Karpas-422 (cell line): ENCODE measurements at places on chromosomes 4 and X.

DNA sequence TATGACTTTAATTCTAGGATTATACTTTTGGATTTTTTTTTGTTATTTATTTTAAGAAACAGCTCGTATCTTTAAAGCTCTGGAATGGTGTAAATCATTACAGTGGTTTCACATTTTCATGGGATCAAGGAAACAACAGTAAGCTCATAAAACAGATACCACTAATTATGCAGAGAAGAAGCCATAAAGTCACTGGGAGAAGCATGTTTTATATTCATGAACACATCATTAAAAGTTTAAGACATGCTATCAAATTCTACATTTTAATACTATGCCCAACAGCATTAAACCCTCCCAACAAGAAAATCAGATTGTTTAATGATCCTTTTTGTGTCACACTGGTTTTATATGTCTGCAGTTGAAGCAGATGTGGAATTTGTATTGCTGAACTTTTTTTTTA lies 149.9 kb downstream of the FBXO8 start:
- DNase-seq = no peak

- DNase-seq = no peak
Observed at GRCh38 chr4:125519371-125520146, 204.8 kb downstream of the FAT4 start.

GRCh38 chr4:147704846-147705245 lies 20.9 kb upstream of the PRMT9 start:
- no peak for DNase-seq

GRCh38 chr4:163271555-163272127 lies 60.8 kb downstream of the NPY1R start:
- no peak for DNase-seq

DNA sequence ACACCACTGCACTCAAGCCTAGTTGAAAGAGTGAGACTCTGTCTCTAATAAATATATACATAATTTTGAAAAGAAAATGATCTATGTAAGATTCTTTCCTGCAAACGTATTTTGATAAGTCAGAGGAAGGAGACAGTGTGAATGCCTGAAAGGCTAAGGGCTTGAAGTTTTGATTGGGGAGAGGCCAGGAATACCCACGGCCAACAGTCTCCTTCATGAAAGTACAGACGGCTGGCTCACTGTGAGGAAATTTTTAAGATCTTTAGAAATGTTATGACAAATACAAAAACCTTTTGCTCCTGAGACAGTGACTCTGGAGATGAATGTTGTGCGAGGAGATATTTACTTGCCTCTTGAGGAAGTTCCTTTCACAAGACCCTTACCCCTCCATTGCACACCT lies 111.4 kb upstream of the KLHL13 start:
- no peak for DNase-seq

DNA sequence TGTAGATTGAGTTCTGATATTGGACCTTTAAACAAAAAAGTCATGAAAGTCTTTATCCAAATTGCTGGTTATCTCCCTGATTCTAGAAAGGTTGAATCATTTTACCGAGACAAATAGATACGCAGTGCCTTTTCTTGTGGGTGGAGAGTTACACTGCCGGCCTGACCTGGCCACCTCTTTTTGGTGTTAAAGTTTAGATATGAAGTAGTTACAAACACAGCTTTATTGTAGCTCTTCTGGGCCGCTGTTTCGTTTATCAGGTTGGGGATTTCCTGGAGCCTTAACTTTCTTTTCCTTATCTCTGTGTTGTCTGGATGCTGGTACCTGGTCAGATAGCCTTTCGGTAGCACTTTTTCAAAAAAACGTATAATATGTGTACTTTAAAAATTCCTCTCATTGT lies 31.0 kb downstream of the FNIP2 start:
- DNase-seq = no peak

DNA sequence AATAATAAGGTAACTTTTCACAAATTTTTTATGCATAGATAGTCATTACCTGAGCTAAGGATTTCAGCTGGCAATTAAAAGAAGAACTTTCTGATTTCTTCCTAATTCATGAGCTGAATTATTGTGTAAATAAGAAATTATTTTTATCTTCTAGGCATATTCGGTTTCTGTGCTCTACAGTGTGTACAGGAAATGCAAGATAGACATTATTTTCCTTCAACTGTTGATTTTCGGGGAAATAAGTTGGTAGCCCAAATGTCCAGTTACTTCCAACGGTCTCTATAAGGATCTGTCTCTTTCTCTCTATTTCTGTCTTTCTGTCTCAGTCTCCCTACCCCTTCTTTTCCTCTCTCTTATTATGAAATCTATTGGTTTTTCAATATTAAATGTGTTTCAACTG lies 137.3 kb upstream of the CLNK start:
- no peak for DNase-seq

- DNase-seq = no peak
Observed at GRCh38 chr4:121510341-121510874, 129.6 kb upstream of the QRFPR start.

DNA sequence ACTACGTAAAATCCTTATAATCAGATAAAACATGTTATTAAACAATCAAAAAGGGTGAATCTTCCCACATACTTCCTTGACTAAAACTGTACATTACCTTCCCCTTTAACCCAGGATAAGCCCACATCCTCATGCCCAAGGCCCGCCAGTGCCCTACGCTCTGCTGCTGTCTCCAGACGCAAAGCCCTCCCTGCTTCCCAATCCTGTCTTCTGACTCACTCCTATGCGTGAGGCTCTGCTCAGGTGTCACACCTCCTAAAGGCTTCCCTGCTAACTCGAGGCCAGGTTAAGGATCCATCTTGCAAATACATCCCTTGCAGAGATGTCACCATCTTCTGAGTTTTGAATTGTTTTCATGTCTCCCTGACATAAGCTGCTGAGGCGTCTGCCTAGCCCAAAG lies 61.6 kb downstream of the STX18 start:
- DNase-seq = no peak

DNA sequence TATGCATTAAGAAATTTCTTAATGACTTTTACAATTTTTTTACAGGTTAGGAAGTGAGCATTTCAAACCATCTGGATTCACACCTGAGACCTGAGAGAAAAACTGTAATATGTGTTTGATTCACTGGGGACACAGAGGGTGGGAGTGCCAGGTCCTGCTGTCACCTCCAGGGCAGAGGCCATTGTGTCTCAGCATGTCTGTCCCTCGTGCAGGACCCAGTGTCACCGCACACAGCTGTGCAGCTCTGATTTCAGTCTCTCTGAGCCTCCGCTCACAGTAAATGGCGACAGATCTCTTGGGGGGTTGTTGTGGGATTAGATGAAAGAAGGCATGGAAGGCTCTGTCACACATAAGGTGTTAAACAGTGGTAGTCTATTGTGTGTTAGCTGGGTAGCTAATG lies 23.0 kb upstream of the CLDN24 start:
- DNase-seq = no peak

DNA sequence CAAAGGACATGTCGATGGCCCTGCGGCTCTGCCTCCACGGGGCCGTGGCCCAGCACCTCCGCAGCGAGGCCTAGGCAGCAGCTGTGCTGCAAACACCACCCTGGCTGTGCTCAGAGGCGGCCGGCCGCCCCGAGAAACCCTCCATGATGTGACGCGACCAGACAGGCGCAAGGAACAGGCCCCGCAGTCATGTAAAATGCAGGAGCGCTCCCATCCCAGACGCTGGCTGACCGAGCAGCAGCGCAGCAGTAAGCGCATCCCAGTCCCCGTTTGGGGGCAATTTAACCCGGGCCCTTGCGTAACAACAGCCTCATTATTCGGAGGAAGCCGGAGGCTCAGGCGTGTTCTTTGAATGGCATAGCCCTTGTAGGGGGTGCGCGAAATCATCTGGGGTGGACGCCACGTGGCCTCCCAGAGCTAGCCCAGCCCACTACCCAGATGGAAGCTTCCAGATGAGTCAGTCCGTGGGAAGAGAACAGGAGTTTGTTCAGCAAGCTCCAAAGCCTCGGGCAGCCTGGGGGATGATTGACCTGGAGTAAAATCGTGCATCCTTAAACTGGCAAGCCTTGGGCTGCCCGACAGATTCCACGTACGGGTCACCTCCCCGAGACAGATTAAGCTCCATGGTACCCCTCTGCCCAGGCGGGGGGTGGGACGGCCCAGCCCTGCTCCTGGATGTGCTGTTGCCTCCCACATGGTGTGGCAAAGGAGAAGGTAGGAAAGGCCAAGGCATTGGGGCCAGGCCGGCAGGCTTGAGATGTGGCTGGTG lies 124.0 kb downstream of the HMX1 start:
- DNase-seq = no peak

GRCh38 chr4:139943277-139943676 lies 210.7 kb downstream of the MAML3 start:
- DNase-seq = no peak

DNA sequence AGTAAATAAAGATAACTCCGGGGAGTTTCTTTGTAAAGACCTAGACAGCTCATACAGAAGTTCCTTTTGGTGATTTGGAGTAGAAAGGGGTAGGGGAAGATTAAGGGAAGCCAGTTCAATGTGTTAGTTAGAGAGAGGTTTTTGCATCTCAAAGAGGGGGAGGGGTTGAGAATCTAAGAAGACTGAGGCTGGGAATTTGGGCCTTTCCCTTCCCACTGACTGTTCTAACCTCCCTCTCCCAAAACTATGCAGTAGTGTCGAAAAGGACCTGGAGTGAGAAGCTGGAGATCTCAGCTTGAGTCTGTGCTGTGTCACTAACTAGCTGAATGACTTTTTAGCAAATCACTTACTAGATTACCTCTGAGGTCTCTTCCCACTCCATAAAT lies 55.7 kb upstream of the CCDC160 start:
- no peak for DNase-seq

DNA sequence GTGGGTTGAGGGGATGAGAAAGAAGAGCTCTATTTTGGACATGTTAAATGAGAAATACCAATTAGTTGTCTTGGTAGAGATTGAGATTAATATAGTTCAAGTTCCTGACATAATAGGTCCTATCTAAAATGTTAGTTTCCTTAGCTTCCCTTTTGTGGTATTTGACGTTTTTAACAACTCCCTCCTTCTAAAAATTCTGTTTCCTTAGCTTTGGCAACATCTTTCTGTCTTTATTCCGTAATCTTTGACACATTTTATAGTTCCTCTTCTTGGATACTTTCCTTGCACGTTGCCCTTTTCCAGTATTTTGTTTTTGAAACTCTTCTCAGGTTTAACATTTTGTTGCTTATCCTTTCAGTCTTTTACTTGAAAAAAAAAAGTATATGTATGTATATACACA lies 36.9 kb downstream of the LAMTOR3 start:
- no peak for DNase-seq

DNA sequence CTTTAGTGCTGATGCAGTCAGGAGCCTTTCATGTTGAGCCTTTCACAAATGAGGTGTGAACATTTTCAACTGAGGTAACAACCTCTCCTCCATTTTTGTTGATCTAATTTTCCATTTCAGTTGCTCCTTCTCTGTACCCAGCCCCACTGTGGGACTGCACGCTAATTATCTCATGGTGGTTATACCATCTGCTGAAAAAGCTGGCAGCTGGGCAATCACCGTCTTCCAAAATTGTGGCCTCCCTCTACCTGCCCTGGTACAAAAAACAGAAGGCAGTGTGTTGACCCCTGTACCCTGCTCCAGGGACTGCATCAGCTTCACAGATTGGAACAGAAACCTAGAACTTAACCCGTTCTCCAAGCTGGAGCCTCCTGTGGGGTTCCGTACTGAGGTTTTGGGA lies 72.4 kb upstream of the LONRF3 start:
- DNase-seq = no peak

- DNase-seq = no peak
Observed at GRCh38 chrX:47283015-47283771, 50.4 kb downstream of the USP11 start.

DNA sequence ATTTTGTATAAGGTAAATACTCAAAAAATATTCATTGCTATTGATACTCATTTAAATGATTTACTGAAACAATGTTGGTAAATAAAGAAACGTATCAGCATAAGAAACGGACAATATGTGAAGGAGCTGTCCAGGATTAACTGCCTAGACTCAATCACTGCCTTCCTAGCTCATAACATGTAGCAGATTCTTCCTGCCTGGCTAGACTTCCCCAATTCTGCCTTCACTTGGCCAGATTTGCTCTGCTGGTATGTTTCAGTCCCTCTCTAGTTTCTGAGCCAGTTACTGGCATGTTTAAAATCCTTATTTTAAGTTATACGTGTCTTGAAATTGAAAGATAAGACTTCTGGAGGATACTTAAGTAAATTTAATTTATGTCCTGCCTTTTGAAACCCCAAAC lies 740.3 kb downstream of the CENPC start:
- no peak for DNase-seq

DNA sequence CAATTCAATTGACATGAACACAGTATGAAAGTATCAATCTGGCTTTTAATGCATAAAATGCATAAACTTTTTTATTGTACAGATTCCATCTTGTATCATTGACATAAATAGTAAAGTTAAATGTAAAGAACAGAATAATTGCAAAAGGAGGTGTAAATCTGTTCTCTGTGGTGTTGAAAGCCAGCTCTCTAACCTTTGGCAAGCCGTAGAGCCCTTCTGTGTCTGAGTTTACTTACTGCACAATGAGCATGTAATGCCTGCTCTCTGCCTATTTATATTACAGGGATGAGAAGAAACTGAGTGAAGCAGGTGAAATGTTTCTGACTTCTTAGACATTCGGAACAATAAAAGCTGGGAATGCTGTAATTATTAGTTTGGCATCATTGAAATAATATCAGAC lies 389.3 kb upstream of the EPHA5 start:
- no peak for DNase-seq

DNA sequence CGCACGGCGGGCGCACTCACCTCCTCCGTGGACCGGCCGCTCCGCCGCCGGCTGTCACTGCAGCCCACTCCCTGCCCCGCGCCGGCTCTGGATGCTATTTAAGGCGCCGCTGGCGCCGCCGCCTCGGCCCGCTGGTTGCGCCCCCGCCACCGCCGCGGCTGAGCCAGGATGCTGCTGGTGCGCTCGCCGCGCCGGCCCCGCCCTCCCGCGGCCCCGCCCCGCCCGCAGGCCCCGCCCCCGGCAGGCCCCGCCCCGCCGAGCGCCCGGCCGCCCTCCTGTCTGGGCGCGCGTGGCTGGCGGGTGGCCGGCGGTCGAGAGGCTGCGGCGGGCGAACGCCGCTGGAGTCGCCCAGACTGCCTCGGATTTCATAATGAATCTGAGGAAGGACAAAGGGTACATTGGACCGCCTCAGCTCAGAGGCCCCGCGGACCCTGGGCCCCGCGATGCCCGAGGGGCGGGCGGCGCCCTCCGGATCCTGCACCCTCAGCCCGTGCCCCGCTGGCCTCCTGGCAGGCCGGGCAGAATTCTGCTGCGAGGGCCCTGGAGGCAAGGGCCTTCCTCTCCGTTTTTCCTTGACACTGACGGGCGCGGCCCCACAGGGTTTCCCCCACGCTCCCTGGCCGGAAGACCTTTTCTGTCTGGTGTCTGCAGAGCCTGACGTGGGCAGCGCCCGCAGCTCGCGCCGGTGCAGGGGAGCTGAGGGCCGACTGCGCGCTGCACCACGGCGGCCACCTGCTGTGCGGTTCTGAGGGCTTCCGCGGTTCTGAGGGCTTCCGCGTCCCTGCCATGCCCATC lies at the start of gene ACSL1:
ACSL1 (minus strand) TSS at position 73 of the 795 bp plus-strand sequence. CDS start 22,454 bp downstream, outside the sequence.
- peak; percentile 72 for DNase-seq

GRCh38 chrX:153739754-153740486 lies 15.3 kb downstream of the ABCD1 start:
- no peak for DNase-seq

- no peak for DNase-seq
Observed at GRCh38 chr4:140251571-140251970, 97.6 kb upstream of the MAML3 start.
